ENCODE measurements at places on chromosomes 12 and 14.

DNA sequence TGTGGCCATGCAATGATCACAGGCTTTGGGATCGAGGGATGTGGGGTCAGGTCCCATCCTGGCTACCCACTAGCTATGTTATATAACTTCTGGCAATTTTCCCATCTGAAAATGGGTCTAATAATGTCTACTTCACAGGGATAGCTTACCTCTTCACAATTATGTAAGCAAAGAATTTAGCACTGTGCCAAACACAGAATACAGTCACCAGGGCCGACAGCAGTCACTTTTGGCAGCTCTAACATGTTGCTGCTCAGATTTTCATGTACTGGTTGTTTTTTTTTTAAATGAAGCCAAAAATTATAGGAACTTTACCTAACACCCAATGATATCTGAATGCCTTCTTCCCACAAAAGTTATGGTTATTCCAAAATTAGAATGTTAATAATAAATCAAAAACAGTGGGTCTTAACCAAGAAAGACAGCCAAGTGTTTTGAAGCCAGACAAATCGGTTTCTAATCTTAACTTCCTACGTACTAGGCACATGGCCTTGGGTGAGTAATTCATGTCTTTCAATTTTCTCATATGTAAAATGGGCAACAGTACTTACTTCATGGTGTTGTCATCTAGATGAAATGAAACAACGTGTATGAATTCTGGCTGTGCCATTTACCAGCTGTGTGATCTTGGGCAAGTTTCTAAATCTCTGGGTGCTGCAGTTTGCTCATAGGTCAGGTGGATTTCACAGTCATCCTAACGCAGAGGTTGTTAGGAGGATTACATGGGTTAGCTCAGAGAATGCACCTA is 13.0 kb upstream of the PCED1B start:
- DNase-seq: no peak

DNA sequence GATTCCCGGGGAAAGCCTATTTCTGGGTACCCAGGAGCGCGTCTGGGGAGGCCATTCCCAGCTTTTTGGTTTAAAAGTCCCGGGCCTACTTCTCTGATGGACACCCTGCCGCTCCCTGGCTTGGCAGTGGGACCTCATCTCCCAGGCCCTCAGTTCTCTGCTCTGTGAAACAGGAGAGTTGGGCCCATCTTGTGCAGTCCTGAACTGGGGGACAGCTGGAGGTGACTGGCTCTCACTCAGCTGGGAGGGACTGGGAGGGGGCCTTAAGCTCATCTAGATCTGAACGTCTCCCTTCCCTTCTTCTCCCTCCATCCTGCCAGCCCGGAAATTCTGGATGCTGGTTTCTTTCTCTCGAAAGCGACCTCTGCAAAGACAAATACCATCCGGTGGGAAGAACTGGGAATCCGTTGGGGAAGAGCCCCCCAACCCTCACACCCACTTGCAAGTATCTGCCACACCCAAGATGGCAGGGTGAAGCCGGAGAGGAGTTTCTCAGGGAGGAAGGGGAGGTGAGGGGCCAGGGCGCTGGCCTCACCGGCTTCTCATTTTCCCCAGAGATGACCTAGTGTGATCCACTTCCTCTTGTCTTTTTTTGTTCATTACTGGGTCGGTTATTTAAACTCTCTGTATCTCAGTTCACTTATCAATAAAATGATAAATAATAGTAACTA is 1.4 kb downstream of the RIN3 start:
- DNase-seq: no peak

GRCh38 chr14:95273001-95273978 is 46.4 kb downstream of the CLMN start:
- DNase-seq: peak; percentile 71

DNA sequence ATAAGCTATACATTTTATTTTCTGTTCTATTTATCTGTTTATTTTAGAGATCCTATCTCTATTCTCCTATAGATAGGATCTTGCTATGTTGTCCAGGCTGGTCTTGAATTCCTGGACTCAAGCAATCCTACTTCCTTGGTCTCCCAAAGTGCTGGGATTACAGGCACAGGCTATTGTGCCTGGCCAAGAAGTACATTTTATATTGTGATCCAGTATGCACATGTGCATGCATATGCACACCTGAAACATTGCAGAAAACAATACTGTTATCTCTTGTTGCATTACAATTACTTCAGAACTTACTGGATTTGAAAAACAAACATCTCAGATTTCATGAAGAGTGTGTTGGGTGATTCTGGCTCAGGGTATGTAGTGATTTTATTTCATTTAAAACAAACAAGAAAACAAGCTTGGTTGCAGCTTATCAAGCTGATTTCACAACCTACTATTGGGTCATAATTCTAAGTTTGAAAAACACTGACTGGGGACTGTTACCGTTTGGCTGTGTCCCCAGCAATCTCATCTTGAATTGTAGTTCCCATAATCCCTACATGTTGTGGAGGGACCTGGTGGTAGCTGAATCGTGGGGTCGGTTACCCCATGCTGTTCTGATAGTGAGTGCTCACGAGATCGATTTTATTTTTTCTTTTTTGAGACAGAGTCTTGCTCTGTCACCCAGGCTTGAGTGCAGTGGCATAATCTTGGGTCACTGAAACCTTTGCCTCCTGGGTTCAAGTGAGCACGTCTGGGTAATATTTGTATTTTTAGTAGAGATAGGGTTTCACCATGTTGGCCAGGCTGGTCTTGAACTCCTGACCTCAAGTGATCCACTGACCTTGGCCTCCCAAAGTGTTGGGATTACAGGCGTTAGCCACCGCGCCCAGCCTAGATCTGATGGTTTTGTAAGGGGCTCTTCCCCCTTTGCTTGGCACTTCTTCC is 31.3 kb downstream of the ERC1 start:
- no peak for DNase-seq

GRCh38 chr12:26317942-26318575 is 122.7 kb downstream of the SSPN start:
- no peak for DNase-seq

DNA sequence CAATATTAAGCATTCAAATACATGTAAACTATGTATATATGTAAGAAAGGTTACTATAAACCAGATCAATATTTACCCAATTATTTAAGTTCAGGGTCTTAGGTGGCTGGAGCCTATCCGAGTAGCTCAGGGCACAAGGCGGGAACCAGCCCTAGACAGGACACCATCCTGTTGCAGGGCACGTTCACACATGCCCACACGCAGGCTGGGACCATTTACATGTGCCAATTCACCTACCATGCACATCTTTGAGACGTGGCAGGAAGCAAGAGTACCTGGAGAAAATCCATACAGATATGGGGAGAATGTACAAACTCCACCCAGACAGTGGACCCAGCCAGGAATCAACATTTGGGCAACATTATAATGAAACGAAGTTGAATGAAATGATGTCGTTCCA is 263.0 kb upstream of the E2F7 start:
- DNase-seq: no peak

DNA sequence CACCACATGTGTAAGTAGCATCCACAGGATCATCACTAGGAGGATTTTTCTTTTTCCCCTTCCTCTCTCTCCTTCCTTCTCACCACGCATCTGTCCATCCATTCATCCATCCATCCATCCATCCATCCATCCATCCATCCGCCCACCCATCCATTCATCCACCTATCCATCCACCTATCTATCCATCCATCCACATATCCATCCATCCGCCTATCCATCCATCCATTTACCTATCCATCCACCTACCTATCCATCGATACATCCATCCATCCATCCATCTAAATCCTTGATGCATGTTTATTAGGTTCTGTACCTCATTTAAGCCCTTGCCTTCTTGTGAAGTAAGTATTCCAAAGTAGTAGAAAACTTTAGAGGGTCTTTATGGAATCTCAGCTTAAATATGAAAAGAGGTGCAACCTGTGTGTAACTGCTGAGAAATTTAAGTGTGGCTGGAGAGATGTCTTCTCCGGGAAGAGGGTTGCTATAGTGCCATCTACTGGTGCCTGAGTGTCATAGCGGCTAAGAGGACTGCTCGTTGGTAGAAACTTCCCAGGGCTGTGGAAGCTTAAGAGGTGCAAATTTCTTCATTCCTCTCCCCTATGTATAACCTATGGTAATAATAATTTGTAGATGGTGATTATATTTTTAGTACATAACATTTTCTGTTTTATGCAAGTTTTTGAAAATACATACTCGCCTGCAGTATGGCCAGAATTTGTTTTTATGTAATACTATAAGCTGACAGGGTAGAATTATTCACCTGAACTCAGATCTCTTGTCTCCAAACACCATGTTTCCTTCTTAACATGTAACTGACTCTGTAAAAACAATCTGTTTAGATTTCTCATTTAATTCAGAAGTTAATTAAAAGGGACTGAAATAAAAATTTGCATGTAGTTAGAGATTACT is 46.0 kb downstream of the MYO1H start:
- DNase-seq: peak; percentile 58

GRCh38 chr14:104545942-104546501 is 33.5 kb upstream of the C14orf180 start:
- no peak for DNase-seq

- DNase-seq: no peak
These were observed 513.0 kb downstream of the DIO2 start for GRCh38 chr14:79698298-79698711.

- peak; percentile 45 for DNase-seq
These were observed 20.3 kb downstream of the FIGNL2 start for GRCh38 chr12:51827925-51828818.

GRCh38 chr12:91818227-91819131 is 327.2 kb downstream of the BTG1 start:
- DNase-seq: no peak

DNA sequence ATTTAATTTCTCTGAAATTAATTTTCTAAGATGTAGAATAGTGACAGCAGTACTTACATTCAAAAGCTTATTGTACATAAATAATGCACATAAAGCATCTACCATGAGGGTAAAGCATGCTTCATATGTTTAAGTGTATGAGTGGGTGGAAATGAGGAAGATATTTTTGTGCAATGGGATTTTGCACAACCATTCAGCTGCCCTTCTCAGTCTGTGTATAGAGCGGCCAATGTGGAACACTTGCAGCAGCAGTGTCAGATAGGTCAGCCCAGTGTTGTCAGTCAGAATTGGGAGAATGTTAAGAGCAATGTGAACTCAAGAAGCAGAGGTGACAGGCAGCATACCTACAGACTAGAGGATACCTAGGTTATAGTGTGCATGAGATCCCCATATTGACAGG is 72.5 kb upstream of the ATP2B1 start:
- DNase-seq: no peak

- DNase-seq: no peak
These were observed 66.1 kb downstream of the DYRK2 start for GRCh38 chr12:67714648-67715047.

DNA sequence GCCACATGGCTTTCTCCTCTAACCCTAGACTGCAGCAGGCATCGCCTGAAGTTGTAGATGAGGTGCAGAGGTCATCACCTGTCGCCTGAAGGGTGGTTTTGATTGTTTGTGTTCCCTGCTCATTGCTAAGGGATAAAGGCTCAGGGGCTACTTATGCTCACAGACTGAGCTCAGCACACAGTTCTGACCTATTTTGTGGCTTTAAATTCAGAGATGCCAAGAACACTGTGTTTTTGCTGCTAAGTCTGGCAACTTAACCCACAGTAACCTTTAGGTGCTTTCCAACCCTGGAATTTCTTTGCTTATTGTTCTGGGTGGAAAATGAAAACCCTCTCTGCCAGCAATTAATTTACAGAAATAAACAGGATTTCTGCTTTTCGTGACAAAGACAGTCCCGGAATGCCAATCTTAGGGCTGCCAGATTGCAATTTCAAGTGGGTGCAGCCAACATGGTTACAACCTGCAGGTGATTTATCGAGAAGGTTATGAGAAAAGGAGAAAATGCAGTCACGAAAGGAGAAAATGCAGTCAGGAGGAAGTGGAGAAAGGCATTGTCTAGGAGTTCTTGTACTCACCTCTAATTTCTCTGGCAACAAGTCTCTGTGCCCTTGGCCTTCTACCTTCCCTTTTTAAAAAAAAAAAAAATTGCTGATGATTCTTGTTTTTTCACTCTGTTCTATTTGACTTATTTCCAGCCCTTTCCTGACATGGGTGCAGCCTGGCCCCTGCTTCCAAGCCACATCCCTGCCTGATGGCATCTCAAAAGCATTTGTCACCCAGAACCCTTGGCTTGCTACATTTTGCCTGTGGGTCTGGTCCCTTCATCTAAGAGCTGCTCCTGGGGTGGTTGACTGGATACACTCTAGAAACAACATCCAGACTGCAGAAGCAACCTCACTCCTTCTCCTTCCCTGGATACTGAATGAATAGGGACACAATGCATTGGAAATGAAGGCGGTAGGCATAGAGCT is 23.3 kb downstream of the NPC2 start:
- peak; percentile 35 for DNase-seq

DNA sequence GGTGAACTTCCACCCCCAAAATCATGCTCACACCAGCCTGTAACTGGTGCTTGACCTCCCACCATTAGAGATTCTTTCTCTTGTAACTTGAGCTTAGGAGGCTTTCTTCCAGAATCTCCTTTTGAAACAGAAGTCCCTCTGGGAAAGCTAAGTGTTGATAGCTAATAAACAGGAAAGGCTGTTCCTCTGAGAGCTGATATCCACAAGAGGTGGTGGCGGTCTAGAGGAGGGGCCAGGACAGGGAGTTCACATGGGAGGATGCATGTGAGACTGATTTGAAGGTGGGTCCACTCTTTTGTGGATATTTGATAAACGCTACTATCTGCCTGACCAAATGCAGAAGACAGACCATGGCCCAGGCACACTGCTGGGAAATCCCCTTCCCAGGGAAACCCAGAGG is 10.2 kb upstream of the PRMT8 start:
- DNase-seq: no peak

- no peak for DNase-seq
These were observed 10.7 kb downstream of the DYRK4 start for GRCh38 chr12:4572680-4573079.

DNA sequence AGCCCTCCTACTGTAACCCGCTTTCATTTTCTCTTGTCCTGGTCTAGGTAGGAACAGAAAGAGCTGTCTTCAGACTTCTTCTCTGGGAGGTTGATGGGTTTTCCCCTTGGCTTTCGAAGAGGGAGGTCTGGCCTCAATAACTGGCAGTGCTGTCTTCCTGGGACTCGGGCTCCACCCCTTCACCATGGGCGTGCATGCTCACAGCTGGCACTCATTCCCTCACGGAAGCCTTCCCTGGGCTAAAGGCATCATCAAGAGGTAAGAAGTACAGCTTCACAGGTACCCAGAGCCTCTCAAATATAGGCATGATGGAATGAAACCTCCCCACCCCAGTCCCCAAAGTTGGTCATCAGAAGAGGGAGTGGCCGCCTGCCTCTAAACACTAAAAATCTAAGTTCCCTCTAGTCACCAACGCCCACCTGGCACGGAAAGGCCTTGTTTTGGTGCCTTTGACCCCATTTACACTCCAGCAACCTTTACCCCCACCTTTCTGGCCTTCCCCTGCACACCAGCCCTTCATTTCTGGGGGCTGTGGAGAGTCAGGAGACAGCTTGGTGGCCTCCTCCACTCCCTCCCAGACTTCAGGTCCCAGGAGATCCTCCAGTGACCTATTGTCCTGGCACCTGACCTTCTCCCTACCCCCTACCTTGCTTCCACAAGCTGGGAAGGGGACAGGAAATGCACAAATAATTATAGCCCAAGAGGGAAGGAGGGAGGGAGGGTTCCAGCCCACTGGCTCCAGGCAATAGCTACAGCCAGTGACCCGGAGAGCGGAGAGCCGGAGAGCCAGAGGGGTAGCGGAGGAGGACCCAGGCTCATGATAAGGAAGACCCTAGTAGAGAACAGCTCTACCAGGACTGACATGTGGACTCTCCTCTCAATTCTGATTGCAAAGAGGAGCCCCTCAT is 2.8 kb downstream of the RAPGEF3 start:
- no peak for DNase-seq

All from mesendoderm (in vitro differentiated cells).